Activated CD8-positive, alpha-beta memory T cell treated with anti-CD3 and anti-CD28 coated beads for 1 hour (primary cell): ENCODE measurements at places on chromosomes 4 and X.

- no peak for DNase-seq
Observed at GRCh38 chr4:128155231-128155855, 94.2 kb downstream of the LARP1B start.

- DNase-seq, result no peak
Observed at GRCh38 chr4:10965196-10965595, 280.6 kb upstream of the CLNK start.

- DNase-seq, result no peak
Observed at GRCh38 chr4:8534129-8534528, 46.1 kb upstream of the GPR78 start.

GRCh38 chr4:176470671-176471070, 150.9 kb downstream of the SPCS3 start:
- DNase-seq, result no peak

DNA sequence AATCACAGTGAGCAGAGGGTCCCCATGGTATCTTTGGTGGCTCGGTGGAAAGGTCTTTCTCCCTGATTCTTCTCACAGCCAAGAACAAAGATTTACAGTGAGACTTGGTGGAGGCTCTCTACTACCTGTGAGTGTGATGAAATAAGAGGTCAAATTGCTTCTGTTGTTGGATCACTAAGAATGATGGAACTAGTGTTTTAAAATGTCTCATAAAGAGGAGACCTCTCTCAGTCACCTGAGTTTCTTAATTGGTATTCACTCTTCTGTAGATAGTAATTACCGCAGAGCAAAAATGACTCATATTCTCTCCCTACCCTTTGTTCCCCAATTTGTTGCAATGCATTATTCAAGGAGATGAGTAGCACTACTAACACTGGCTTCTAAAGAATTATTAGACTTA, 100.9 kb upstream of the TBC1D9 start:
- DNase-seq, result no peak

DNA sequence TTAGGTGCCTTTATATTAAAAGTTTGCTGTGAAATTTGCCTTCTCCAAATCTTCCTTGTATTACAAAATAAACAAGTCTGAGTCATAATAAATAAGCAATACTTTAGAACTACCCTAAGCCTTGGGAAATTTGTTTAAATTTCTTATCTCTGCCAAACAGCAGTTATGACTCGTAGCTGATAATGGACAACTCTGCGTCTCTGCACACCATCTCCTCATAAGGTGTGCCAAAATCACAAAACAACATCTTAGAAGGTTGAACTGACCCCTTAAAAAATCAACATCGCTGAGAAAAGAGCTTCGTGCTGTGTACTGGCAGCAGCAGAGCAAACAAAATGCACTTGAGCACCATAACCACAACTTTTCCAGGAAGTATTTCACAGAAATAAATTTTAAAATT, 22.0 kb downstream of the OR13H1 start:
- no peak for DNase-seq

- peak; percentile 19 for DNase-seq
Observed at GRCh38 chr4:15396157-15396800, 31.6 kb upstream of the C1QTNF7 start.

GRCh38 chrX:81202943-81203342, 1.0 kb downstream of the SH3BGRL start:
- no peak for DNase-seq

DNA sequence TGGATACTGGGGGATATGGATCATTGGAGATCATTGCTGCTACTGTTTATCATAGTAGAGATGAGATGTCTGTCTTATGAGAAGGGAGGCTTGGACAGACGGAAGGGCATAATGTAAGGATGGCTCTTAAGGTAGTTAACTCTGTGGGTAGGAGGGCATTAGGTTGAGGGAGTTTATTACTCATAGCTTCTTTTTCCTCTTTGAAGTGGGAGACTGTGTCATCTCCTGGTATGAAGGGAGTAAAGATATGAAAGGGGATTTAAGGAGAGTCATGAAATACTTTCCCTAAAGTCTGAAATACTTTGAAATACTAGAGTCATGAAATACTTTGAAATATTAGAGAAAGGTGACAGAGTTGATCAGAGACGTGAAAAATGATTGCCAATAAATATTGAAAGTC, 255.5 kb upstream of the PITX2 start:
- no peak for DNase-seq

DNA sequence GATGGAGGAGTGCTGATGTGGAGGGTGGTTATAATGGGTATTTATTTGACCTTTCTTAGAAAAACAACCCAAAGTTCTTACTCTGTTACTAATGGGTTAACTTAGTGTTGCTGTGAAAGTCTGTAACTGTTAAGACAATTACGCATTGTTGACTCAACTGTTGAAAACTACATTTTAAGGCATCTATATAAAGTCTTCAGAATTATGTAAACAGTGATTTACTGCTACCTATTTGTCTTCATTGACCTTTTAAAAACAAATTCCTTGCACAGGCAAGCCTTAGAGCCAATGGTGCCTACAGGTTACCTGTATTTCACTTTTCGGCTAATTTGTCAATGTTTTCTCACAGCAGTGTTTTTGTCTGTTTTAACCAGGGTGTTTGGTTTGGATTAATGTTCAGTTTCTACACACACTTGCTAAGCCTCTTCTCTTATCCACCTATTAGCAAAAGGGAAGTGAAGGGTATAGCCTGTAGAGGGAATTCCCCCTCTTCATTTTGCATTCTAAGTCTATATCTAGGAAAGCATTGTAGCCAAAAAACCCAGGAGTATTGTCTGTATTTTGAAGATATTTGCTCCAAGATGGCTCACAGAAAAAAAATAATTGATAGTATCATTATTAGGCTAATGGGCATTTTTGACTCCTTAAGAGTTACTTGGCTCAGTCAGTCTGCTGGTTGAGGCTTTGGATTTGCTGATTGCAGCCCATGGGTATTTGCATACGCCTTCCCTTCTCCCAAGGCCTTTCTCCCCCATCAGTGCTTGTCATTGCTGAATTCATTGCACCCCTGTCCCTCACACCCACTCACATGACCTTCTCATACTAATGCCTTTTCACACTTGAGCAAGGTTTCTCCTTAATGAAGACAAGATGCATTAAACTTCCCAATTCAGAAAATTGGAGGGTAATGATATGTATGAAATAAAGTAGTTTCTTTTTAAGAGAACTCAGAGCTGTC, 30.5 kb downstream of the AFF1 start:
- no peak for DNase-seq

- no peak for DNase-seq
Observed at GRCh38 chr4:106192131-106192530, 123.9 kb downstream of the TBCK start.

GRCh38 chr4:89878611-89879010, 16.0 kb upstream of the MMRN1 start:
- DNase-seq, result no peak

DNA sequence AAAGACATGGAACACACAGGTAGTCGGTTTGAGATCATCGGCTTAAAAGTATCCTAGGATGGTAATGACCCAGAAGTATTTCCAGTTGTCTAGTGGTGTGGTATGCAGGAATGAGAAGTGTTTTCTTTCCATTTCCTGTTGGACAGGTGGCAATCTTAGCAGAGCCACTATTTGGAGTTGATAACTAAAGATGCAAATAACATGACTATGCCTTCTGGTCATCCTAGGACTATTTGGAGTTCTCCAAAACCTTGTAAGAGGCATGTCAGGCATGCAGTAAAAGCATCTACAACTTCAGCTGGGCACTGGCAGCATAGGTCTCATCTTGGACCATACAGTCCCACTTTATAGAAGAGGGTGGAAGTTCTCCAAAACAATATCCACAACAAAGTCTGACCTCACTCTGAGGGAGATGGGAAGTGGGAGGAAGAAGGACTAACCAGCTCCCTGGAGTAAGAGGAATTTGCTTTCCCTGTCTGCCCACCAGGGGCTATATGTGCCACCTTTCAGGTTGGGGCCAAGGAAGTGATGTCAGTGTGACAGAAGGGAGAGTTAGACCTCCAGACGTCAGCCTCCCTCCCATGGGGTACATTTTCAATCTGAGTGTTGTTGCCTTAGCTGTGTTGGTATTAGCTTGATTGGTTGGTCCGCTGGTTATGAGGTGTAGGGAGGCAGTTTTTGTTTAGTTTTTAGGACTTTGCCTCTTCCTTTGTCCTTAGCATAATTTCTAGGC, 101.2 kb upstream of the MYOZ2 start:
- DNase-seq, result no peak

- no peak for DNase-seq
Observed at GRCh38 chr4:43776371-43776770, 672.2 kb downstream of the KCTD8 start.

GRCh38 chr4:6961496-6962210, 52.0 kb downstream of the TBC1D14 start:
- no peak for DNase-seq

GRCh38 chr4:129747756-129748155, 651.8 kb downstream of the C4orf33 start:
- no peak for DNase-seq

GRCh38 chrX:8591501-8591900, 126.9 kb downstream of the VCX3B start:
- DNase-seq, result no peak

DNA sequence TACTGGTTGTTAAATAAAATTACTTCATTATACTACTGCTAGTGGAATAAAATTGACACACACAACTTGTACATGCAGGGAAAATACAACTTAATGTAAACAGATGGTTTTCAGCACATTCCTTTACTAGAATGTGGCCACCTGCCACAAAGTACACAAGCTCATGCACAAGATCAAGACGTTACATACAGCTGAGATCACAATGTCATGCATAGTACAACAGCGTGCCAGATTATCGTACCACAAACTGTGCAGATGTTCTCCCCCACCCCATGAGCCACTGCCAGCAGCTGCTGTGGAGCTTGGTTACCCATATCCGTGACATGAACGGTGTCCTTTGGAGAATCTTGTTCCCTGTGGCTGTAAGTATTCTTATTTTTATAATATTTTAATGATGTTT, 27.7 kb downstream of the FBXO8 start:
- DNase-seq, result no peak

- DNase-seq, result no peak
Observed at GRCh38 chr4:54930226-54930625, 195.2 kb downstream of the KDR start.

DNA sequence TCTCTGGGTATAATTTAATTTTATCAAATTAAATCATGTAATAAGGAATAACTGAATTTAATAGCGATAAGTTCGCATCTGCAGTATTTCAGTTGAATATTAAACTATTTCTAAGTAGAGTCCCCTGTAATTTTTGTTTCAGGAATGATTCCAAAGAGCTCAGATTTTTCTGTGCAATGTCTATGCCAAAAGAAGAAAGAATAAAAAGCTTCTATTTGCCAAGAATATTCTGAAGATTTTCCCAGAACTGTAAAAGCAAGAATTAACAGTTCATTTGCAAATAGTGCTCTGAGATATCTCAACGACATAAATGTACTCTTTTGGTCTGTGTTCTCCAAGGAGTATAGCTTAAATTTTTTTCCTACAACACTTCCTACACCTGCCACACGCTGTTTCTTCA, 1242.8 kb upstream of the DIAPH2 start:
- no peak for DNase-seq

DNA sequence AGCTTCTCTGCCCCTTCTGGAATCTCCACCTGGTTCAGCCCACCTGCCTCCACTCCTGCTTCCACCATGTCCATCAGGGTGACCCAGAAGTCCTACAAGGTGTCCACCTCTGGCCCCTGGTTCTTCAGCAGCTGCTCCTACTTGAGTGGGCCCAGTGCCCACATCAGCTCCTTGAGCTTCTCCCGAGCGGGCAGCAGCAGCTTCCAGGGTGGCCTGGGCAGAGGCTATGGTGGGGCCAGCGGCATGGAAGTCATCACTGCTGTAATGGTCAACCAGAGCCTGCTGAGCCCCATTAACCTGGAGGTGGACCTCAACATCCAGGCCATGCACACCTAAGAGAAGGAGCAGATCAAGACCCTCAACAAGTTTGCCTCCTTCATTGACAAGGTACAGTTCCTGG, 74.4 kb upstream of the ZXDA start:
- no peak for DNase-seq

DNA sequence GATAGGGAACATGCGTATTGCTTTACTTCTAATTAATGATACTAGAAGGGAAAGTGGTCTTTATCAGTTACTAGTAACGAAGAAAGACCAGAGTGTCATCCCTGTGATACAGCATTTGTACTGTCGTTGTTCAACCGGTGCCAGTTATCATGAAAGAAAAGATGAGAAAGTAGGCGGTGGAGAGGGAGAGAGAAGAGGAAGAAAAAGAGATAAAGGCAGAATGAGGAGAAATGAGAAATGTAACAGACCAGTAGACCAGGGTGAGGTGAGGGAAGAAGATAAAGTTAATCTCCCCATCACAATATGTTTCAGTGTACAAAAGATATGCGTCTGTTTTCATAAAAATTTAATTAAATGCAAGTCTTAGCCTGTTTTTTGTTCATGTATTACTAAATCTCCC, 135.2 kb upstream of the HPGD start:
- DNase-seq, result no peak

- DNase-seq, result no peak
Observed at GRCh38 chr4:109672169-109672930, 30.9 kb downstream of the CASP6 start.

DNA sequence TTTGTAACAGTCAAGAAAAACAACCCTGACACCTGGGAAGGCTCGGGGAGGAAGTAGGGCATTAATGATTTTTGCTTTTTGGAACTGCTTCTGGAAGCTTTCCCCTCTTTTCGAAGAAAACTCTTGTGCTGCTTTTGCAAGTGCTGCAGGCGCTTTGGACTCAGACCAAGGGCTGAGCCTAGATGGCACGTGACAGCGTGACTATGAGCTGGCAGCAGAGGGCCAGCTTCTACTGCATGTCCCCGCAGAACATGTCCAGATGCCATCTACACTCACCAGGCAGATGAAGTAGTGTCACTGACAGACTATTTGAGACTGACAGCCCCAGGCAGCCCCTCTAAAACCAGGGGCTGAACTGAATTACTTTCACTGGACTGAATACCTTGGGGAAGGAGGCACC, 6.2 kb downstream of the NR0B1 start:
- no peak for DNase-seq

- DNase-seq, result peak; percentile 51
Observed at GRCh38 chr4:145732895-145733880, 53.2 kb downstream of the C4orf51 start.
